Dermis blood vessel endothelial cell (primary cell): ENCODE measurements at places on chromosomes 2 and 18.

DNA sequence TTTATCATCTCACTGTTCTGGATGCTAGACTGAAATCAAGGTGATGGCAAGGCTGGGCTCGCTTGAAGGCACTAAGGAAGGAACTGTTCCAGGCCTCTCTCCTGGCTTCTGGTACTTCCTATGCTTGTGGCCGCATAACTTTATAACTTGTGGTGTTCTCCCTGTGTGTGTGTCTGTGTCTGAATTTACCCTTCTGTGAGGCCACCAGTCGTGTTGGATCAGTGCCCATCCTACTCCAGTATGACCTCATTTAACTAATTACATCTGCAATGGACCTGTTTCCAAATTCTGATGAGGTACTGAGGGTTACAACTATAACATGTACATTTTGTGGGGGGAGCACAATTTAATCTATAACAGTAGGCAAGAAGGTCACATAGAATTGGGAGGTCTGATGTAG lies 41.6 kb downstream of the LYPD6B start:
- no peak for DNase-seq

- no peak for DNase-seq
These were observed 33.9 kb downstream of the PTCD3 start for GRCh38 chr2:86139981-86140380.

DNA sequence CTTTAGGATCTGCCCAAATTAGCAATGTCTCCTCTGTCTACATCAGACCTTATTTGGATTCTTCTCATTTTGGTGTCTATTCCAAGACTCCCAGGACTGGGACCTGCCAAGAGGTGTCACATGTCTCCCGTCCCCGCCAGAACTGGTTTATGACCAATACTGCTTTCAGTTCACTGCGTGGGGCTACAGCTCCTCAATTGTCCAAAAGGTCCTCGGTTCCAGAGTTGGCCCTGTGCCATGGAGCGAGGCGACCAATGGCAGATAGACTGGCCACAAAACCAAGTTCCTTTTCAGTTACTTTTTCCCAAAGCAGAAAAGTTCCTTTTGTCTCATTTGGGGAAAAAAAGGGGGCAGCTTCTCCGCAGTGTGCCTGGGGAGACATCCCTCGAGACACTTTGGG lies 144.1 kb upstream of the ZNF236 start:
- DNase-seq = no peak

DNA sequence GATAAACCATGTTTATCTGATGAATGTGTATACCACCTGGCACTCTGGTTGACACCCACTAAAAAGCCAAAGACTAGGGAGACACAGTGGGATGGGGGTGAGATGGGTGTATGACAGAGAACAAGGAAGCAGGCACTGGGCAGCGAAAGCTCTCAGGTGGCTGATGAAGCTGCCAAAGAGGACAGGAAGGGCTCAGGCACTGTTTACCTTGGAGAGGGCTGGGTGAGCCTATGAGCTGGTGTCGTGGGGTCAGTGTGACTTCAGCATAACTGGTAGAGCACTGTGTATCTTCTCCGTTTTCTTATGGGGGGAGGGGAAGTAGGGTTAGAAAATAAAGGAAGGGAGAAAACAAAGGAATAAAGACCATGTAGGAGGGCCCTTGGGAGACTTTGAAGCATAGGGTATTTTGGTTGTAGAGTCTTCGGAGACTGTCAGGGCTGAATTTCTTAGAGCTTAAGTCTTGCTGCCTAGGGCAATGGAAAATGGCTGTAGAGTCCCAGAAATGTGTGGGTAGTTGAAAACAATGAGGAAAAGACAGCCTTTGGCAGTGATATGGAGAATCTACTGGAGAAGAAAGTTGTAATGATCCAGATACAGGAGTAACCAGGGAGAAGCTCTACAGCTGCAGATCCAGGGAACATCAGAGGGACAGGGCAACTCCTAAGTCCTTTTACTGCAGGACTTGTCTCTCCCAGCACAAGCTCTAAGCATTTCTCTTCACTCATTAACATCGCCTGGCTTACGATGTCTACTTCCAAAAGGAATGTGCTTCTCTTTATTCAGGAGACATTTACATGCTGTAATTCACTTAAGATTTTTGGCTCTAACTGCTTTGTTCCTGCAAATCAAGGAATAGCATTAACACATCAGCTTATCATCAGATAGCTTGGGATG lies 120.0 kb downstream of the AQP4 start:
- no peak for DNase-seq

- DNase-seq = no peak
These were observed 11.1 kb upstream of the VPS4B start for GRCh38 chr18:63433334-63433866.

GRCh38 chr2:143205106-143205764 lies 76.0 kb downstream of the ARHGAP15 start:
- DNase-seq = no peak
